Stimulated activated CD4-positive, alpha-beta T cell treated with anti-CD3 and anti-CD28 coated beads, Interleukin-15, amount 100 ng/mL, for 1 hour (primary cell): ENCODE measurements at places on chromosomes 2 and 18.

GRCh38 chr2:223522796-223523195 lies 79.4 kb downstream of the SCG2 start:
- no peak for DNase-seq

- DNase-seq: no peak
These were observed 179.7 kb downstream of the TRIB2 start for GRCh38 chr2:12896318-12896982.

- DNase-seq: peak; percentile 4
These were observed 33.1 kb downstream of the SS18 start for GRCh38 chr18:26057344-26057773.

- no peak for DNase-seq
These were observed 22.3 kb upstream of the ORC2 start for GRCh38 chr2:200985799-200986198.

- DNase-seq: no peak
These were observed 113.7 kb downstream of the XRCC5 start for GRCh38 chr2:216222650-216223352.

DNA sequence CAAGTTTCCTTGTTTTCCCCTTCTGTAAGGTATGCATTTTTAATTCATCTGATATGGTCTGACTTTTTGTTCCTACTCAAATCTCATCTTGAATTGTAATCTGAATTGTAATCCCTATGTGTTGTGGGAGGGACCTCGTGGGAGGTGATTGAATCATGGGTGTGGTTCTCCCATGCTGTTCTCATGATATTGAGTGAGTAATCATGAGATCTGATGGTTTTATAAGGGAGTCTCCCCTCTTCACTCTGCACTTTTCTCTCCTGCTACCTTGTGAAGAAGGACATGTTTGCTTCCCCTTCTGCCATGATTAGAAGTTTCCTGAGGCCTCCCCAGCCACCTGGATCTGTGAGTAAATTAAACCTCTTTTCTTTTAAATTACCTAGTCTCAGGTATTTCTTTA lies 476.1 kb downstream of the LPIN1 start:
- DNase-seq: no peak

GRCh38 chr2:109381327-109381820 lies 232.4 kb downstream of the SEPTIN10 start:
- no peak for DNase-seq

DNA sequence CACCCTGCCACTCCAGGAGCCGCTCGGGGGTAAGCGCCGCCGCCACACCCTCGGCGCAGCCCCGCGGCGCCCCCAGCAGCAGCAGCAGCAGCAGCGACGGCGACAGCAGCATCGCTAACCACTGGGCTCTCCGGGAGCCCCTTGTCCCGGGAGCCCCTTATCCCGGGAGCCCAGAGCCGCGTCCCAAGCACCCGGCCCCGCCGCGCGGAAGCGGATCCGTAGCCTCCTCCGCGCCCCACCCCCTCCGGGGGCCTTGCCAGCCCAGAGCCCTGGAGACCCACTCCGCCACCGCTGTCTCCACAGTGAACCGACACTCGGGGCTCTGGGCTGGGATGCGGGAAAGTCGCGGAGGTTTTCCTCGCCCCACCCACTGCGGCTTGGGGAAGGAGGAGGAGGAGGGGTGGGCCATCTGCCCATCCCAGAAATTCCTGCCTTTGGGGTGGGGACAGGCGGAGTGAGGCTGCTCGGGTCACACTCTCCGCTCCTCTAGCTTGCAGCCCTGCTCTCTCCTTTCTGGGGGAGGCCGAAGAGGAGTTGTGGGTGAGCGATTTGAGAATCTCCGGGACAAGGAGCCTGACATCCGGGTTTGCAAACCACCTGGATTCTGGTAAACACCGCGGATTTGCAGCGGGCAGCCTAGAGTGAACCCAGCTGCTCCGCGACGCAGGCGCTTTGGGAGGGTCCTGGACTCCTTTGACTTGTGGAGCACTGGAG lies at the start of gene PLA2R1:
Gene PLA2R1 (minus strand): TSS at position 324 of the 714 bp plus-strand sequence. CDS start 212 bp downstream, at position 112.
- DNase-seq: no peak

GRCh38 chr18:4450065-4450658 lies 4.9 kb downstream of the DLGAP1 start:
- DNase-seq: no peak

GRCh38 chr2:31319406-31320175 lies 85.6 kb downstream of the EHD3 start:
- no peak for DNase-seq

DNA sequence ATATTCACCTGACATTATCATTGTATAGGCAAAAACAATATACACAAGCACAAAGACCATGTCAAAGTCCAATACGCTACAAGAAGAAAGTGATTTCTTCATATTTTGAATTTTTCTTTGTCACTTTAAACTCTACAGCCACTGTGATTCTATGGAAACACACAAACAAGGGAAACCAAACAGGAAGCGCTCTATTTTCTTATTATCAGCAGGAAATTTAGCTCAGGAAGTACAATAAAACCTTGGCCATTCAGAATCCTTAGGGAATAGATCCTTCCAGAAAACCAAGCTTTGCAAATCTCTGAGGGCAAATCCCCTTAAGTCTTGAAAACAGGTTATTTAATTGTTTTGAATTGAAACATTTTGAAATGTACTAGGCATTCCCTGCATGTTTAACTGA lies 336.2 kb downstream of the EPHA4 start:
- DNase-seq: no peak

DNA sequence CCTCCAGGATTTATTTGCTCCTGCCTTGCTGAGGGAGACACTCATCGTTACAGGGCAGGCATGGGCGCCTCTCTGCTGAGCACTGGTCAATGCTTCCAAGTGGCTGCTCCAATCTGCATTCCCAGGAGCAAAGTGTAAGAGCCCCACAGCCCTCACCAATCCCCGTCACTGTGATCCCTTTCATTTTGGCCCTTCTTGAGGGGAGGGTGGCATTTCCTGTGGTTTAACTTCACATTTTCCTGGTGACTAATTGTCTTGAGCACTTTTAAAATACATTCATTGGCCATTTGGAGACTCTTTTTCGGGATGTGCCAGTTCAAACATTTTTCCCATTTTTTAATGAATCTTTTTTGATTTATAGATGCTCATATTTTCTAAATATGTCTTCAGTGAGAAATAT lies 33.0 kb downstream of the TPO start:
- DNase-seq: no peak

DNA sequence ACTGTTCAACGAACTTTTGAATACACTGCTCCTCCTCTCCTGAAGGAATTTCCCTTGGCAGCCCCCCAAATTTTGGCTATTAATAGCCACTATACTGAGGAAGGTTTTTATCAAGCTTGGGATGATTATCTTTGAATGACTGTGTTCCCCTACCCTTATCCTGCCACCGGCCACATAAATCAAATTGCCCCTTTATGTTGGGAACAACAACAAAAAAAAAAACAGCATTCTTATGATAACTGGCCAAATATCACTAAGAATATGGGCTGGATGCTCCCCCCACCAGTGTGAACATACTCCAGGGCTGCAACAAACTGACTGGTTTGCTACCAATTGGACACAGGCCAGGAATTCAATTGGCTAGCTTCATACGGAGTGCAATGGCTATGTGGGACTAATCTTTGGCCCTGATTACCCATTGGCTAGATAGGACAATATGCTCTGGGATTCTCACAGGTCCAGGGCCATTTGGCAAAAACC lies 20.6 kb downstream of the DUSP11 start:
- DNase-seq: no peak

- no peak for DNase-seq
These were observed 7.2 kb upstream of the KIAA2012 start for GRCh38 chr2:202065876-202066275.

DNA sequence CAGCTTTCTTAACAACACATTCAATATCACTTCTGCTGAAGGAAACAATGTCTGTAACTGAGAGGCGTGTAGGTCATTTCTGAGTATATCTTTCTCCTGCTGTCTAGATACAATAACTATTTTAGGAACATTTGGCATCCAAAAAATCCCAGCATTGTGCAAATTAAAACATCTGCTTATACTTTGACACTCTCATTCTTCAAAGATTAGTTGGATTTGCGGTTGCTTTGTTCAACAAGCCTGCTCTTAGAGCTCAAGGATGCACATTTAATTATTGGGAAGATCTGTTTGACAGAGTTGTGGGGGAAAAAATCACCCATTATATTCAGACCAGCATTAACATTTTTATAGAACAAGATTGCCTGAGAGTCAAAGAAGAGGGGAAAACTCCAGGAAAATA lies 449.5 kb upstream of the HNRNPA3 start:
- DNase-seq: no peak

GRCh38 chr2:33672389-33672788 lies 73.3 kb upstream of the FAM98A start:
- DNase-seq: no peak

DNA sequence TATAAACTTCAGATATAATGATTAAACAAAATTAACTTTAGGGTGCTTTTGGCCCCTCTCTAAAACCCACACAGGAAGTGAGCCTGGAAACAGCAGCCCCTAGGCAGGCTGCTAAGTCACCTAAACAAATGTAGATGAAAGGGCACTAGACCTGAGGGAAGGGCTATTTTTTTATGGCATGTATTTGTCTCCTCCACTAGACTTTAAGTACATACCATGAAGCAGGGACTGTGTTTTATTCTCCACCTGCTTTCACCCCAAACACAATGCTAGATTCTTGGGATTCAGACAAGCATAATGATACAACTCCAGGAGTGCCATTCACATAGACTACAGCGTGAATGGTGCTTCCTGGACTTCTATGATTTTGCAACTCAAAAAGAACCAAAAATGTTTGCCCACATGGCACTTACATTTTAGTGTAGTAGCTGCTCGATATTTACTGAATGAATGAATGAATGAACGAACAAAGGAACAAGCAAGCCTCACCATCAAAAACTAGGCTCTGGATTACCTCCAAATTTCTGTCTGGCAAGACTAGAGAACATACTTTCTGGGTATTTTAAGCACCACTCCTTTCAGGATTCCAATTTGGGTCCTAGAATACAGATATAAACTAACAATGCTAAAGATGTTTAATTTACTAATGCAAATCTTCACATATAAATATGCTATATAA lies 10.1 kb downstream of the ATAD2B start:
- DNase-seq: no peak

GRCh38 chr2:120773186-120773800 lies 37.6 kb downstream of the GLI2 start:
- no peak for DNase-seq

DNA sequence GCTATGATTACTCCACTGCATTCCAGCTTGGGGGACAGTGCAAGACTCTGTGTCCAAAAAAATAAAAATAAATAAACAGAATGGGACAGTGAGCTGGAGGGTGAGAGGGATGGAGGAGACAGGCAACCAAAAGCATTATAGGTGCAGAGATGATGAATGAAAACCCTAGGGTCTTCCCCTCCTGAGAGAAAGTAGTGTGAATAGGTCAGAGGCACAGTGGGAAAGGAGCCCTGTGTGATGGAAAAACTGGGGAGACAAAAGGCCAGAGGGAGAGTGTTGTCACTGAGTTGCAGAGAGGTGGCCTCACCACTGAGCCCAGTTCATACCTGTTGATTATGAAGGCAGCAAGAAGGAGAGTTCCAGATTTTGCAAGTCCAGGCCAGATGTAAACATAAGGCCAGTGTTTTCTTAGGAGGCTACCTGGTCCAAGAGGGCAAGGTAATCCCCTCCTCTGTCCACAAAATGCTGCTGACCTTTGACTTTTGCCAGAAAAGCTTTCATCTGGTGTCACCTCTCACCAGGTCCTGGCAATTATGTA lies 17.6 kb upstream of the AGFG1 start:
- DNase-seq: no peak

GRCh38 chr2:68266655-68267054 lies 14.3 kb upstream of the PPP3R1 start:
- no peak for DNase-seq

GRCh38 chr2:128600581-128601297 lies 282.1 kb upstream of the HS6ST1 start:
- no peak for DNase-seq

DNA sequence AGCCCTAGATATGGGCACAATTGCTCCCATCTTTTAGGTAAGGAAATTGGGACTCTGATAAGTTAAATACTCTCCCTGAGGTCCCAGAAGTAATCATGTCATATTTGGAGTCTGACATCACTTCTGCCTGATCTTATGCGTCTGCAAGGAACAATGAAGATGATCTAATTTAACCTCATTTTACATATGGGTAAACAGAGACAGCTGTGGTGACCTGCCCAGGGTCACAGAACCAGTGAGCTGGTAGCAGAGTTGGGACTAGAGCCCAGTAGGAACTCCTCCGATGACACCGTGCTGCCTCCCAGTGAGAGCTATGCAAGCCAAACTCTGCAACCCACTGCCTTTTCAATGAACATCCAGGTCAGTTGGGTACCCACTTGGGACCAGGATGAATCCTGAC lies 17.8 kb downstream of the CTAGE1 start:
- no peak for DNase-seq

DNA sequence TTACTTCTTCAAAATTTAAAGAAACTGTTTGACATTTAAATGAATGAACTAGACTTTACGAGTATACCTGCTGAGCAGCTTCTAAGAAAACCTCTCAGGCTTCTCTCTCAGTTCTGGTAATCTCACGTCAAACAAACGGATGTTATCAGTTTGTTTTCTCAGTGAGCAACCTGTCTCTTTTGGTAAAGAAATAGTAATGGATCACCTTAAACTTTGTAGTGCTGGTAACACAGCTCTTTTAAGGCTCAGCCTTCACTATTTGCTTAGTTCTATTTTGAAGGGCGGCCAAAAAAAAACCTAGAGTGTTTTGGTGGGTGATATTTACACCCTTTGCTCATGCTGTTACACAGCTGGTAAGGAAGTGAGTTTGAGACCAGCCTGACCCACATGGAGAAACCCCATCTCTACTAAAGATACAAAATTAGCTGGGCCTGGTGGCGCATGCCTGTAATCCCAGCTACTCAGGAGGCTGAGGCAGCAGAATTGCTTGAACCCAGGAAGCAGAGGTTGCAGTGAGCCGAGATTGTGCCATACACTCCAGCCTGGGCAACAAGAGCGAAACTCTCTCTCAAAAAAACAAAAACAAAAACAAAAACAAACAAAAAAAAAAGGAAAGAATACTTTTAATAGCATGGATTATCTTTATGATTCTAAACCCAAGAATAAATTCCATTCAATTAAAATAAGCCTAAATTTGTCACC lies 15.9 kb downstream of the FN1 start:
- no peak for DNase-seq

GRCh38 chr2:100632037-100632436 lies 69.2 kb downstream of the PDCL3 start:
- no peak for DNase-seq

- no peak for DNase-seq
These were observed 13.2 kb upstream of the COL5A2 start for GRCh38 chr2:189192766-189193165.

- no peak for DNase-seq
These were observed 86.9 kb upstream of the MGAT5 start for GRCh38 chr2:134167015-134167414.

GRCh38 chr2:222747526-222748160 lies 76.2 kb downstream of the MOGAT1 start:
- no peak for DNase-seq
